Liver (tissue), 10 donors: ENCODE measurements at places on chromosomes 7 and 10. TPM values are rescaled to one million over a fixed set of nuclear protein-coding genes. Genes with fewer than 3 reads are reported as not detected.

The SPDYE17 gene
- total RNA-seq = not detected

GRCh38 chr10:16510843-16511242, 10.8 kb downstream of the C1QL3 start:
- no peaks in the 10 kb centered on the region for H3K4me1 ChIP-seq
- no peak for DNase-seq
- peaks cover 13% of the 10 kb centered on the region for H3K36me3 ChIP-seq
- no peak overlapping the region for H3K27ac ChIP-seq
- no peaks in the 10 kb centered on the region for H3K27me3 ChIP-seq
- H3K4me3 ChIP-seq = no peak overlapping the region

- no peaks in the 10 kb centered on the region for H3K36me3 ChIP-seq
- H3K27me3 ChIP-seq = peaks cover 4% of the 10 kb centered on the region
- H3K4me1 ChIP-seq = peaks cover 27% of the 10 kb centered on the region
- no peak overlapping the region for H3K4me3 ChIP-seq
Measured at GRCh38 chr7:151013356-151013732, 10.9 kb downstream of the ATG9B start.

DNA sequence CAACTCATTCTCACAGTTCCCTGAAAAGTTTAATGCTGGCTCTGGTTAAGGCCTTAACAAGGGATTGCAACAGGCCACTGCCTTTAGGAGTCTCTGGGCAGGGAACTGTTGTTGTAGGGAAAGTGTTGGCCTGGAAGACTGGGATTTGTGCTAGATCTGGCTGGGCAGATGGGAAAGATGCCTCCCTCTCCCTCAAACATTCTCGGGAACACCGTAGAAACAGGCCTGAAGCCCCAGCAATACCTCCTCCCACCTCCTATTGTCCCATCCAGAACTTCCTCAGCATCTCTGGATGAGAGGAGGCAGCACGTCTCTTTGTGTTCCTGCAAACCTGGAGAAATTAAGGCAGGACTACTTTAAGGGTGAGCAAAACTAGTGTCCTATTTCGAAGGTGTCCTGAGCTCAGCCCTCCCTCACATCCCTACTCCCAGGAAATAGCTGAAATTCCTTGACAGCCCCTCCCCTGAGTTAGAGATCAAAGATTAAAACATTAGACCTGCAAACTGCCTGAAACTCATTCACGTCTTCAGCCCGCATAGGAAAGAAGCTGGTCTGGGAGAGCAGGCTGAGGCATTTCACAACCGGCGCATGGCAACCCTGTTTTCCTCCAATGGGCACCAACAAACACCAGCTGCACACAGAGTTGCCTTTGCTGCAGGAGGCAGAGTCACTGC, 10.9 kb upstream of the MAP3K8 start:
- no peaks in the 10 kb centered on the region for H3K27me3 ChIP-seq
- H3K4me1 ChIP-seq = no peaks in the 10 kb centered on the region
- H3K27ac ChIP-seq = no peak overlapping the region
- H3K4me3 ChIP-seq = no peak overlapping the region
- H3K36me3 ChIP-seq = no peaks in the 10 kb centered on the region

DNA sequence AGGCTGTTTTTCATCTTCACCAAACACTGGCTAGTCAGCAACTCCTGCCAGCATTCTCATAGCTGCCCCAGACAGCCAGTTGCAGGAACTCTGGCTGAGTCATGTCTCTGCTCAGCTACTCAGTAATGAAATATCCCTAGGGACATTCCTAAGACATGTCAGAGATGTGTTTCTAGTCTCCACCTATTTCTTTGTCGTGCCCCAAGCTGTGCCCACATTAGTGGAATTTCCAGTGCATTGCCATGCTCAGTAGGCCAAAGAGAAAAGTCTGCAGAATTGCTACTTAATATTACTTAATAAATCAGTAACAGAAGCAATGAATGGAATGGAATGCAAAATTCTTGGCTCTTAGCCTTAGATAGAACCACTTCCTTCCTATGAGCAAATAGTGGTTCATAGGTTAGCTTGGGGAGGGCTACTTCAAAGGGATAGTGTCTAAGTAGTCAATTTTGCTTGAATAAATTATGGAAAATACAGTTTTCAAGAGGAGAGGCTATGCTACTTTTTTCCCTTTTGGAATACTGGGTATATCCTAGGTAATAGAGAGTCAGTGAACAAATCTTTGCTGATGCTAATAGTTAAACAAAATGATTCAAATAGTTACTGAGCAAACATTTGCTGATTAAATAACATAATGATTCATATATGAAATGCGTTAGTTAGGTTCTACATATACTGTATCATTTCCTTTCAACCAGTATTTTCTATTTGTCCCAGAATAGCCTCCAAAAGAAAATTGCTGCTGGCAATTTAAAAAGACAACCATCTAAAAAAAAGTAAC, 23.6 kb upstream of the SEMA3C start:
- no peak overlapping the region for H3K4me3 ChIP-seq
- DNase-seq = no peak
- peak overlapping the region; percentile 4 for H3K27ac ChIP-seq
- no peaks in the 10 kb centered on the region for H3K27me3 ChIP-seq

GRCh38 chr10:88922041-88922440, 30.5 kb downstream of the ACTA2 start:
- H3K4me1 ChIP-seq = peaks cover 7% of the 10 kb centered on the region
- H3K27ac ChIP-seq = no peak overlapping the region
- H3K27me3 ChIP-seq = no peaks in the 10 kb centered on the region
- H3K36me3 ChIP-seq = no peaks in the 10 kb centered on the region
- no peak overlapping the region for H3K4me3 ChIP-seq

GRCh38 chr7:25326501-25327156, 98.3 kb upstream of the NPVF start:
- no peak overlapping the region for H3K4me3 ChIP-seq
- no peak overlapping the region for H3K27ac ChIP-seq
- H3K27me3 ChIP-seq = no peaks in the 10 kb centered on the region
